ENCODE measurements at places on chromosomes 1 and 21.

GRCh38 chr1:156658945-156659574, 17.1 kb downstream of the BCAN start:
- no peak for DNase-seq

DNA sequence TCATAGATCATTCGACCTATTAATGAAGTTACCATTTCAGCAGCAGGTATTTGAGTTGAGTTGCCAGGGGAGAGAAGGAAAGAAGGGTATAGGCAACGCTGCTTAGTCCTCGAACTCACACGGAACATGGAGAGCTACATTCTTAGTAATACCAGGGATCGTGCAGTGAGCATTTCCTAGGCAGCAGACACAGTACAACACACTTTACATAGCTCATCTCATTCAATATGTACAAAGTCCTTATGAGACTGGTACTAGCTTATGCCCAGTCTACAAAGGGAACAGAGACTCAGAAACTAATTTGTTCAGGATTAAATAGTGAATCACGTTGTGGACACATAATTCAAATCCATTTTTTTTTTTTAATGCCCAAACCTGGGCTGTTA, 25.6 kb downstream of the IRF2BP2 start:
- DNase-seq = no peak

DNA sequence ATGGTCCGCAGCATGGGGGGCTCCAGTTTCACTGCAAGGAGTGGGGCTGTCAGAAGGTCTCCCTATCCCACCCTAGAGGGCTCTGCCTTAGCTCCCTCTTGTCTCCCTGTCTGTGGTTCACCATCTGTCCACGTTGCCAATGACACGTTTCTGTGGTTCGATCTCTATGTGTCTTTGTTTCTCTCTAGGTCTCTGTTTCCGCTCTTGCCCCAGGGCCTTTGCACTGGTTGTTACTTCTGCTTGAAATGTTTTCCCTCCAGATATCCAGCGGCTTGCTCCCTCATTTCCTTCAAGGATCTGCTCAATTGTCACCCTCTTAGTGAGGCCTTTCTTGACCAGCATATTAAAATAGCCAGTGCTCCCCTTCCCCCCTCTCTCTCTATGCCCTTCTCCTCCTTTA, 8.5 kb upstream of the MRPS15 start:
- no peak for DNase-seq

DNA sequence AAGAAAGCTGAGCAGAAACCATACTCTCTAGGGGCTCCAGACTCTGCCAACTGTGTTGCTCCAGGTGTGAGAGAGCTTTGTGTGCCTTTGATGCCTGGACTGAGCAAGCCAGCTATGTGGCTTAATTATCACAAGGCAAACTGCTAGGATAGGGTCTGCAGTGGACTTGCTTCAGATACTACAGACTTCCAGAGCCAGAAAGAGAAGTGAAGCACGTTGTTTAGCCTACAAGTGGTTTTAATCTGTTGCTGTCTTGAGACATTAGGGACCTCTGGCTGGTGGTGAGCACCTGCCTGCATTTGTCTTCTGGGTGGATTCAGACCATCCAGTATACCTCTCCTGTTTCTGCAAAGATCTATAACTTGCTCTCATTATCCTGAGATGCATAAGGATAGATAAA, 353.4 kb upstream of the PLXNA2 start:
- no peak for DNase-seq

DNA sequence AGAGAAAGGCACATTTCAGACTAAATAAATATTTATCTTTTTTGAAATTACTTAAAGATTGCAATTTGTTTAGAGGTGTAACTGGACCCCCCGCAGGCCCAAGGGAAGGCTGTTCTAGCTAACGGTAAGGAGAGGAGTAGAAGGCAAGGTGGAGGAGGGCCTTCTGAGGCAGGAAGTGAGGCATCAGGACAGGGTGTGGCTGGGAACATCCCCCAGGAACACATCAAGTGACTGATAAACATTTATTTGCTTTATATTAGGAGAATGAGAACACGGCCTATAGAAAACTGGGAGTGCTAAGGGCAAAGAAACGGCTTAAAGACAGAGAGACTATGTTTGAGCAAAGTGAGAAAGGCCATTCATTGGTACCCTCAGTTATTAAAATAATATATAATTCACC, 23.2 kb downstream of the HIVEP3 start:
- no peak for DNase-seq

GRCh38 chr1:13823126-13823880, 123.3 kb downstream of the PRDM2 start:
- DNase-seq = no peak

DNA sequence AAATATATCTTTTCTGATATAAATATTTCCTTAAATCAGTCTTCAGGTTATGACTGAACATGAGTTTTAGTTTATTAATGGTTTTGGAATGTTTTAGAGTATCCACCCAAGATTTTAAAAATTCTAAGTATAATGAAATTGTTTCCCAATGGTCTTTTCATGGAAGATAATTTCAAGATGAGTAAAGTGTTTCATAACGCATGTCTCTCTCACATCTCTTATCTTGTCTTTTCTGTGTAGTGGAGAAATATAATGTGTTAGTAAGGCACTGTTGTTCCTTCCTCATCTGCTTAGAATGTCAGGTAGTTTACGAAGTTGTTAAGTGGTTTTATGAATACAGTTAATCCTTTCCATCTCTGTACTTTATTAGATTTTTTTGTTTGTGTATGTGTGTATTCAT, 49.6 kb downstream of the PLA2G4A start:
- no peak for DNase-seq

- DNase-seq = no peak
Measured at GRCh38 chr1:247281001-247281574, 25.2 kb downstream of the VN1R5 start.

- no peak for DNase-seq
Measured at GRCh38 chr1:204092632-204093420, 19.9 kb downstream of the SOX13 start.

- no peak for DNase-seq
Measured at GRCh38 chr1:44941424-44942324, 44.7 kb downstream of the EIF2B3 start.

GRCh38 chr21:35559128-35559828, 501.0 kb downstream of the SETD4 start:
- DNase-seq = no peak

- DNase-seq = no peak
Measured at GRCh38 chr1:195973311-195973904, 634.8 kb downstream of the KCNT2 start.

GRCh38 chr1:30518696-30519095, 204.7 kb downstream of the MATN1 start:
- DNase-seq = no peak

GRCh38 chr1:8463144-8463927, 145.4 kb downstream of the SLC45A1 start:
- peak; percentile 62 for DNase-seq

GRCh38 chr1:240794046-240794843, 182.3 kb upstream of the GREM2 start:
- no peak for DNase-seq

DNA sequence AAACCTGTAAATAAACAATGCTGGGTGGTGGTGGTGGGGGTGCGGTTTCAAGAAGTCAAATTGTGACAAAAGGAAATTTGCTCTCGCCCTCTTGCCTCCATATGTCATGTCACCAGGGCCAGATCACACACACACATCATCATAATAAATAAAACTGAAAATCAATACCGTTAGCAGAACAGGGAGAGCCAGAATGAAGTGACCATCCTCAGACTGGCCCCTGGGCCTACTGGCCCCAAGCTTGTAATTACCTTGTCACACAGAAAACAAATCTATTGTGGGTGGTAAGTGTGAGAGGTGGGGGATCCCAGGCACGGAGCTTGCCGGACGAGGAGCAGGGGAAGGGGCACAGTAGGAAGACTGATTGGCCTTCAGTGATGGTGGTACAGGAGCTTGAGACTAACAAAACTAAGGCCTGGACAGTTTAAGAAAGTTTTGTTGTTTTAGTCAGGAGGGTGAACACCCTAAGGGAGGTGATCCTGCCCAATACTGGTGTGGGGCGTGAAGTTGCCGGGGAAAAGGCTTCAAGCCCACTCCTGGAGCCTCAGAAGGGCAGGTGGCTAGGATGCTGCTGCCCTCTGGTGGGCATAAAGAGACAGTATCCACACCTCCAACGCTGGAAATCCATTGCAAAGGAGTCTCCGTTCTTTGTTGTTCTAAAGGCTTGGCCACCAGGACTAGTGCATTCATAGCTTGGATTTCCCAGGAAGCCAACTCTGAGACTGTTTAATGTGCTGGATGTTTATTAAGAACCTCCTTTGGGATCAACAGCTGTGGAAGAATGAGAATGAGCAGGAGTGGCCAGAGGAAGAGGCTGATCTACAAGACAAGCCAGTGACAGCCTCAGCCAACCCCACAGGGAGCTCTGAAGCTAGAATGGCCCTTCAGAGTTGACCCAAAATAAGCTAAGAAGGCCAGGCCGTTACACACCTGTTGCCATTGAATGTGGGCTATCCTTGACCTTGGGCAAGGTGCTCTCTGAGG, 8.1 kb upstream of the C1orf216 start:
- peak; percentile 71 for DNase-seq

- no peak for DNase-seq
Measured at GRCh38 chr1:31010086-31010989, 55.2 kb downstream of the PUM1 start.

- peak; percentile 3 for DNase-seq
Measured at GRCh38 chr21:46393451-46393940, 65.2 kb upstream of the DIP2A start.

DNA sequence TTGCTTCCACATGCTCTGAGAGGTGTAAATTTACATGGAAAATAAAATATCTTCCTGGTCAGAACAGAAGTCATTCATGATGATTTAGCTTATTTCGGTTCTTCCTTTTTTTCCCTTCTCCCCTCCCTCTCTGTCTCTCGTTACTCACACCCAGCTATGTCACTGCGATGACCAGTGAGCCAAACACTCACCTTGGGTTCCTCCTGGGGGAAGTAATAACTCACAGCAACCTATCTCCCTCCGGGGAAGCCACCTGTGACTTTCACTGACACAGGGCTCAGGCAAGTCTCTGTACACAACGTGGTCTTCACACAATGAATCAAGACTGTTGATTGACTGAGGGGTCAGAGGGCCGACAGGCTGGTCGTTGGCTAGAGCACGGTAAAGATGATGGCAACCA, 135.3 kb upstream of the VANGL1 start:
- DNase-seq = no peak

DNA sequence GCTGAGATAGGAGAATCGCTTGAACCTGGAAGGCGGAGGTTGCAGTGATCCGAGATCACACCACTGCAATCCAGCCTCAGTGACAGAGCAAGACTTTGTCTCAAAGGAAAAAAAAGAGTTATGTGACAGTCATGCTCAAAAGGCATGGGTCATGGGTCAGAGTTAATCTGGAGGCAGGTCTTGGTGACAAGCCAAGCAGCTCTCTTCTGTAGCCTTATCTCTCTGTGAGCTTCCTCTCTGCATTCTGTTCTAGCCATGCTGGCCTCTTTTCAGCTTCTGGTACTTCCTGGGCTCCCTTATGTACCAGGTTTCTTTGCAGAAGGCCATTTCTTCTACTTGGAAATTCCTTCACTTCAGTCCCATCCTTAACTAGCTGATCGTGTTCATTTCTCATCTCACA, 63.6 kb downstream of the NGF start:
- DNase-seq = no peak

DNA sequence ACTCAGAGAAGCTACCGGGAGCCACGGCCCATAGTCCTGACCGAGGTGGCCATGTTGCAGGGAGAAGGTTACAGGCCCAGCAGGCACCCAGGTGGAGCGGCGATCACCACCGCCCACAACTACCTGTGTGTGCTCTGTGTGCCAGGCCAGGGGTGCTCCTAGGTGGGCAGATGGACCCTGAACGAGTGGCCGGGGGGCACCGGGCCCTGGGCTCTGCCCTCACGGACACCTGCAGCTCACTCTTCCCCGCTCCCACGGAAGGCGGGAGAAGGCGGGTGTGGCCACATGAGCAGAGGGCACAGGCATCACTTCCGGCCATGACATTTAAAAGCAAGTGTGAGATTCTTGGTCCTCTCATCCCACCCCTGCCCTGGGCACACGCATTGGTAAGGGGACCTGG, 73.9 kb downstream of the MEGF6 start:
- no peak for DNase-seq

DNA sequence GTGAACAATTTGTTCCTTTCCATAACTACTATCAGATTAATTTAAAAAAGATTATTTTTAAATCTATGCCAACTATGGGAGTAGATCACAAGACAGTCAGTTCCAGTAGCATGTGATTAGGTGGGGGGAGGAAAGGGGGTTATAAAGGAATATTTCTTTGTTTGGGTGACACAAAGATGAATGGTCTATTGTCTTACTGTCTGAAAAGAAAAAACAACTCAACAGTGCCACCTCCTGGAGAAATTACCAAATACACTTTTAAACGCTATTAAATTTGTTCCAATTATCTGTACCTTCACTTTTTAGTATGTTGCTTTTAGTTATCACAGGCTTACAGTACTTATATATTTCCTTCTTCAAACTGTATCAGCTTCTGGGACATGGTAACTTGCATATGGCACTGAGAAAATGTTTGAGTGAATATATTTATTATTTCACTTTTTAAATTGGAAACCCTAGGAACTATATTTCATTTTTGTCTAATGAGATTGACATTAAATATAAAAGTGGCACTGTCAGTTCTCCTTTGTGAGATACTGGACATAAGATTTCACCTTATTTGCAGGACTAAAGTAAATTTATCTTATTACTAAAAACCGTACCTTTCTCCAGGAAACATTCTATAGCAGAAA, 1.7 kb upstream of the SORT1 start:
- DNase-seq = peak; percentile 66

DNA sequence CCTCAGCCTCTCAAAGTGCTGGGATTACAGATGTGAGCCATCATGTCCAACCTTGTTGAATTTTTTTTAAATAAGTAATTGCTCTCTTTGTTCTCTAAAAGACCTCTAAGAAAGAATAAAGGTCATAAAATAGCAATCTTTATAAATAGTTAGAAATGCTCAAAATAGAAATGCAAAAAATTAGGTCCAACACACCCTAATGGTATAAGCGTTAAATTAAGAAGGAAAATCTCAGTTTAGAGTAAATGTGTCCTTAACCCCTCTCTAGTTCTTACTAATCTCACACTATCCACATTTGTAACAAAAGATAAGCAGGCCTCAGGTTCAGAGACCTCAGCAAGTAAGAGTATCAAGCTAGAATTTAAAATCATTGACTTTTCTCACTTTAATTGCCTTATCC, 38.3 kb upstream of the GLIS1 start:
- no peak for DNase-seq

DNA sequence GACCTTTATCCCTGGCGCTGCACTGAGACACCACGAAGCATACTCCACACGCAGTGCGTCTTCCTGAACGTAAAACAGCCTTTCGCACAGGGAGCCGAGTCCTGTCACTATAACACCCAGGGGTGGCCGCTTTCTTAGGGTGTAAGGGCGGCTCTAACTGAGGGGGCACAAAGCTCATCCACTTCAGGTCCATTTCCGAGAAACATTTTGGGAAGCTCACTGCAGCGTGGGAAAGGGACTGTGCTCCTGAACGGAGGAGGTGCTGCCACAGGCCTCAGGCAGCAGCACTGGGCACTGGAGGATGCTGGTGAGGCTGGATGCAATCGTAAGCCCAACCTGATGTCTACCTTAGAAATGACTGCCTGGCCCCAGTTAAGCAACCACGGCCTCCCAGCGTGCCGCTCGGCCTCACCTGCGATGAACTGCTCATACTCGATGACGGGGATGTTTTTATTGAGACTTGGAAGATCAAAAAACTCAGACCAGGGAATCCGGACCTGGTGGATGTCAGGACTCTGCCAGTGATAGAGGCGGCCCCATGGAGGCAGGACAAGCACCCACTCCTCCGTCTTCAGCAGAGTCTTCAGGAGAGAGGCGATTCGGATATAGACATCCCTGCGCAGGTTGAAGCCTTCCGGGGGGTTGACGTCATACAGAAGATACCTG, 2.3 kb downstream of the POFUT2 start:
- DNase-seq = no peak

- DNase-seq = no peak
Measured at GRCh38 chr21:28229814-28230213, 762.9 kb downstream of the LTN1 start.
